HFFc6 (cell line): ENCODE measurements at places on chromosomes 12 and 14. TPM values are rescaled to one million over a fixed set of nuclear protein-coding genes. Genes with fewer than 3 reads are reported as not detected.

DNA sequence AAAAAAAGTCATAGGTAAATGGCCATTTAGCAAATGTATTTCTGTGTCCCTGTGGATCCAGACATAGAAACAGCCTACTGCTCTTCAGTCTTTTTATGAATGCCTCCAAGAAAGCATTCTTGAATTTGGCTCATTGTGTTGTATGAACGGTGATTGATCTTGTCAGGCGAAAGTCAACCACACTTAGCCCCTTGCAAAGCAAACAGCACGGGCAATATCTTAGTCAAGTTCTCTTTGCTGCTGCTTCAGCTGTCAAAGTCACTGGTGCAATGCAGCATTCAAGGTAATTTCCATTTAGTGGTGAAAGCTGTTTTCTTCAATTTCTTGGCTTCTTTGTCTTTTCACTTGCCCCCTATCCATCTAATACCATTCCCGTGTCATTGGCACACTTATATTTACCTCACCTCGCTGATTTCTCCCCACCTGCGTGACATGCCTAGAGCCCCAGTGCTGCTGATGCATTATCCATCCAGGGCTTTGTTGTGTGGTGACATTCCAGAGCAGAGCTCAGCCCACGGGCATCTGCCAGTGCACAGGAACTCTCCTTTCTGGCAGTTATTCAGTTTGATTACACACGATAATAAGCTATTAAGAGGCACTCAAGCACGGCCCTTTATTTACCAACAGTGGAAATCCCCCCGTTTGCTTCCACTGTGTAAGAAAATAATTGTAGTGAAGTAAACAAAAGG, 362.3 kb upstream of the NOVA1 start:
- DNase-seq, result no peak

- DNase-seq, result no peak
Measured at GRCh38 chr12:47272412-47273190, 192.8 kb upstream of the AMIGO2 start.

- no peak for DNase-seq
Measured at GRCh38 chr12:6647083-6647604, at the start of gene ACRBP. Gene ACRBP, minus strand, starts transcription at chr12:6647432. Its CDS starts 66 bp downstream, at chr12:6647366.

DNA sequence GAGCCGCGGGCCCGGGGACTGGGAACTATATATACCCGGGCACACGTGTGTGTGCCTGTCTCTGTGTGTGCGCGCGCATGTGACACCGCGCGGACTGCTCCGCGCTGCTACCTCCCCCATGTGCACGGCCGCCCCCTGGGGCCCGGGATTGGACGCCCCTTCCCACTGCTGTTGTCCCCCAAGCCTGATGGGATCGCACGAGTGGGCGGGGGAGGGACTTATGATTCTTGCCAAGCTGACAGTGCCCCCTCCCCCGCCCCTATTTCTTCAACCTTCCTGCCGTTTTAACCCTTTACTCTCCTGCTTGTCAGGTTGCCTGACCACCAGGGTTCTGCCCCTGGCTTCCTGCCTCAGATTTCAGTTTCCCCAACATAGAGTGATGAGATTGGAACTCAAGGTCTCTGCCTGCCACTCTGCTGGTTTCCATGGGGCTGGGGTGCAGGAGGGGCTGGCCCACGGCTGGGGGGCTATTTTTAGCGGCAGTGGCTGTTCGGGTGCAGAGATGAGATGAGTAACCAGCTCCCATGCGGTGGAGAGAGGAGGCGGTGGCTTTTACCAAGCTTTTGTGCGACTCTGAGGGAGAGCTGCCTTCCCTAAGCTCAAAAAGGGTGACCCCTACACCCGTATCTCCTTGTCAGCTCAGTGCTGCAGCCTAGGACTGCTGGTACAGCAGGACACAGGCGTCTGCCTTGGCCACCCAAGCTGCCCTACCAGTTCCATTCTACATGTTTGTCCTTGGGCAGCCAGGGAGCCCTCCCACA, at the start of gene DDN:
Gene DDN (minus strand): TSS at position 5 of the 761 bp plus-strand sequence. CDS start 88 bp downstream, outside the sequence.
- DNase-seq, result peak; percentile 53

DNA sequence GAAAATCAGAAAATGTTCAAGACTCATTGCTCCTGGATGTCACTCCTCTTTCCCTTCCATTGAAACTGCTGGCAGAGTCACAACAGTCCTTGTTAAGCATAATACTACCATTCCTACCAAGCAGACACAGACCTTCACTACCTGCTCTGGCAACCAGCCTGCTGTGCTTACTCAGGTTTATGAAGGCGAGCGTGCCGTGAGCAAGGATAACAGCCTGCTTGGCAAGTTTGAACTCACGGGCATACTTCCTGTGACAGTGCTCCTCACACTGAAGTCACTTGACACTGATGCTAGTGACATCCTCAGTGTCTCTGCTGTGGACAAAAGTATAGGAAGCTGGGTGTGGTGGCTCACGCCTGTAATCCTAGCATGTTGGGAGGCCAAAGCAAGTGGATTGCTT, 15.7 kb upstream of the PHETA1 start:
- no peak for DNase-seq

Gene TAPBPL
- 3.7 to 6.4 TPM (median 5.5 TPM) in 3 replicates for total RNA-seq

Gene GNB3
- total RNA-seq, result 4.2 to 7.2 TPM (median 5.3 TPM) in 3 replicates
